ENCODE measurements at places on chromosomes 16 and 17. TPM values are rescaled to one million over a fixed set of nuclear protein-coding genes. Genes with fewer than 3 reads are reported as not detected.

DNA sequence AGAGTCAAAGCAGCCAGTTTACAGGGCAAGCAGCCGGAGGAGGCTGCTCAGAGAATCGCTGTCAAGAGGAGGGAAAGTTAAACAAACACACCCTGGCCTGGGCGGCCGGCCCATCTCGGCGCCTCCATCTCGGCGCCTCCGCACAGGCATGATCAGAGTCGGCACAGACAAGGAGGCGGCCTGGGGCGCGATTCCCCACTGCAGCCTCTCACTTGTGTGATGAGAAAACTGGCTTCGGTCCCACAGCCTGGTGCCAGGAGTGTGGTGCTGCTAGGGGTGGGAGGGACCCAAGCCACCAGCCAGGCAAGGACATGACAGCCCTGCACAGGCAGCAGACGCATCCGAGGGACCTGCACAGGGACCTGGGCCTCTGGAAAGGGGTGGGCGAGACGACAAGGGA is 17.7 kb downstream of the SLC38A10 start:
- no peak overlapping the region for H3K4me3 ChIP-seq
- DNase-seq: no peak
- no peaks in the 10 kb centered on the region for H3K27me3 ChIP-seq
- H3K27ac ChIP-seq: no peak overlapping the region
- peaks cover 20% of the 10 kb centered on the region for H3K36me3 ChIP-seq

Gene CDT1
- 1.0 TPM for polyA plus RNA-seq

Gene HAS3
- polyA plus RNA-seq: 143 TPM

DNA sequence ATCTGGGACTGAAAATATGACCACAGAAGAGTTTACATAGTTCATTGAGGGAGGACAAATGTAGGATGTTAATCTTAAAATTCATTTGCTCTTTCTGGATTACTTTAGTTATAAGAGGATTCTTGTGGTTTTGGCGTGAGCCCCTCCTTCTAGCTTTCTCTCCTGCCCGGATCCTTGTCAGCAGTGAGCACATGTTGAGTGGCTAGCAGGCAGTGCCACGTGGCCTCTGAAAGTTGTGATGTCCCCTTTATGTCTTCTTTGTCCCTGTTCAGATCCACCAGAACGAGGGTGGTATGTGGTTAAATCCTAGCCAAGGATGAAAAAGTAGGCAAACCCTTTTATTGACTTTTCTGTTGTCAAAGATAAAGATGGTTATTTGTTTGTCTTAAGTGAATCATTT is 83.8 kb downstream of the GNAO1 start:
- DNase-seq: no peak
- peaks cover 6% of the 10 kb centered on the region for H3K27me3 ChIP-seq
- no peaks in the 10 kb centered on the region for H3K36me3 ChIP-seq
- H3K4me3 ChIP-seq: no peak overlapping the region
- H3K27ac ChIP-seq: no peak overlapping the region

DNA sequence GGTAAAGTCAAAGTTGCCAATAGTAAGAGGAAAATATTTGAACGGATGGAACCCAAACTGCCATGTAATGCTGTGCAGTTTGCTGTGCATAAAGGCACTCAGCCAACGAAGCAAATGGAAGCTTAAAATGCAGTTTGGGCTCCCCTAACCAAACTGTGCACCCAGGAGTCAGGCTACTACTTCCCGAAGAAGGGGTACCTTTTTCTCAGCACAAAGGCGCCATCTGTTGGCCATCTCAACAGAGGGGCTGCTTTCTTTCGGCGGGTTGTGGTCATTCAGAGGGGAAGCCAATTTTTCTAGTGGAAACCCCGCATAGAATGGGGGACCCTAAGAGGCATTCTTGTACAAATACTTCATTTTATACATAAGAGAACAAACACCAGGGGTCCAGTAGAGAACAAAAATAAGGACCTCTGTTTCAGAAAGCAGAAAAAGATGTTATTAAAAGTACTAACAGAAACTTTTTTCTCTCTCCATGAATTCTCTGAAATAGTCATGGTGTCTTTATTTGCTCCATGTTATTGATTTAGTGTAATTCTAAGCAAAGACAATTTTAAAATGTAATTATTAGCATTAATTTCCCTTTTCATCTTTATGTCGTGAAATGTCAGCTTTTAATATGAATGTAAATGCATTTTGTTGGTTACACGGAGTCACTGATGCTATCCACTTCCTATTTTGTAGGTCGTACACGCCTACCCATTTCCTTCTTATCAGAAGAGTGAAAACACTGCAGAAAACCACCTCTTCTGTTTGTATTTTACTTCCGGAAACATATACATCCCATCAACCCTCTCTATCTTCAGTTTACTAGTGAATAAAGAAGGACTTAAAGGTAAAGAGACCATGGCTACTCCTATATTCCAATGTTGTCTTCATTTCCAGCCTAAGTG is 453.3 kb downstream of the KCNJ2 start:
- no peaks in the 10 kb centered on the region for H3K4me1 ChIP-seq
- no peak overlapping the region for H3K4me3 ChIP-seq
- H3K27me3 ChIP-seq: no peaks in the 10 kb centered on the region
- no peak for DNase-seq

GRCh38 chr17:34633760-34634159 is 54.4 kb downstream of the TMEM132E start:
- no peaks in the 10 kb centered on the region for H3K36me3 ChIP-seq
- H3K4me3 ChIP-seq: no peak overlapping the region
- peaks cover 26% of the 10 kb centered on the region for H3K27me3 ChIP-seq

Gene TSPAN10
- polyA plus RNA-seq: 1.3 TPM

DNA sequence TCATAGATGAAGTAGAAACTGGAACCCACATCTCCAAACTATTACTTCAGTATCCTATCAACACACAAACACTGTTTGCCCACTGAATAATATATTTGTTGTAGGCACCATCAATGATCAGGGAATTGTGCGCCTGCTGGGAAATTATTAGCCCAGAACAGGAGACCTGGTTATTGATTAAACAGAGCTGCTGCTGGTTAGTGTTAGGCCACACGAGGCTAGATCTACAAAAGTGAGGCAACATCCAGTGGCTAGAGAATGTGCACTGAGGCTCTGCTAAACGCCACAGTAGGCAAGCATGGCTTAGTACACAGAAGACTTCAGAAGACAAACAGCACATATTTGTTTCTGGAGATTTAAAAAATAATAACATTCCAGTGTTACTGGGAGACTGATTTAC is 11.0 kb downstream of the ABHD15 start:
- no peak for DNase-seq
- no peaks in the 10 kb centered on the region for H3K36me3 ChIP-seq
- no peaks in the 10 kb centered on the region for H3K4me1 ChIP-seq
- H3K27me3 ChIP-seq: no peaks in the 10 kb centered on the region
- no peak overlapping the region for H3K4me3 ChIP-seq
- no peak overlapping the region for H3K27ac ChIP-seq

DNA sequence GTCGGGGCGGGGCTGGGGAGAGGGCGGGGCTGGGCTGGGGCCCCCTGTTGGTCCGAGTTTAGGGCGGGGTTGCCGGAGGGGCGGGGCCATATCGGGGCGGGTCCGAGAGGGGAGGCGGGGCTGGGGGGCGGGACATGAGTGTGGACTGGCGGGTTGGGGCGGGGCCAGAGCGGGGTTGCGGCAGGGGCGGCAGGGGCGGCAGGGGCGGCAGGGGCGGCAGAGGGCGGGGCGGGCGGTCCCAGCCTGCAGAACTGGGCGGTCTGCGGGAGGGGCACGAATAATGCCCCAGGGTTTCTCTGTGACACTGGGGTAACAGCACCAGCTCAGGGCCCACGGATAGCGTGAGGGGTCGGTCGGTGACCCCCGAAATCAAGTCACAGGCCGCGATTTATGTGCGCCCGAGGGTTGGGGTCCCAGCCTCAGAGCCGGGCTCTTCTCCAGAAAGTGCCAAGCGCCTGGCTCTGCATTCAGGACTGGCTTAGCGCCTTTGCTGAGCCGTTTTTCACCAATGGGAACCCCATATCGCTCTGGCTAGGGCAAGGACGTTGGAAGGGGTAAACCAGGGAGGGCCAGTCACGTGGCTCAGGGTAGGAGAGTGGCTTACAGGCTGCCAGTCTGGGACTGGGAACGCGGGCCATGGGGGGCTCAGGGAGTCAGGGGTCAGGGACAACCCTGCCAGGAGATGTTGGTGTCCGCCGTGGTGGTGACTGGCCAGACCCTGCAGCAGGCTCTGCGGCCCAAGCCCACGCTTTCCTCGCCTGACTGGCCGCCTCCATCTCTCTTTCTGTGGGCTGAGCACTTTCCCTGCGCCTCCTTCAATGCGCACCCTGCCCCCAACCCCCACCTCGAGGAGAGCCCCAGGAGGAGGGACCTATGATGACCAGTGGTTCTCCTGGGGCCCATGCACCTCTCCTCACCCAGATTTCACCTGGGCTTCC is 1.2 kb upstream of the METTL26 start:
- DNase-seq: peak; percentile 60

Gene CA5A
- not detected for polyA plus RNA-seq

- H3K36me3 ChIP-seq: no peaks in the 10 kb centered on the region
- H3K27ac ChIP-seq: peak overlapping the region; percentile 90
- peak overlapping the region; percentile 27 for H3K4me3 ChIP-seq
Observed at GRCh38 chr17:8192070-8192815, 2.3 kb upstream of the BORCS6 start.

- no peaks in the 10 kb centered on the region for H3K36me3 ChIP-seq
- no peaks in the 10 kb centered on the region for H3K27me3 ChIP-seq
- H3K27ac ChIP-seq: no peak overlapping the region
- no peaks in the 10 kb centered on the region for H3K4me1 ChIP-seq
Observed at GRCh38 chr17:61827649-61828395, 35.5 kb downstream of the BRIP1 start.

DNA sequence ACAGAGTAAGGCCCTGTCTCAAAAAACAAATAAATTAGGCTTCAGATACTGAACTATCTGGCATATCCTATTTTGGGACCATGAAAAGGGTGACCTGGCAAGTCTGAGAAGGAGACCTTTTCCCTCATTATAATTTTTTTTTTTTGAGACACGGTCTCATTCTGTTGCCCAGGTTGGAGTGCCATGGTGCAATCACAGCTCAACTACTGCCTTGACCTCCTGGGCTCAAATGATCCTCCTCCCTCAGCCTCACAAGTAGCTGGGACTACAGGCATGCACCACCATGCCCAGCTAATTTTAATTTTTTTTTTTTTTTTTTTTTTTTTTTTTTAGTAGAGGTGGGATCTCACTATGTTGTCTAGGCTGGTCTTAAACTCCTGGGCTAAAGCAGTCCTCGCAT is 37.3 kb downstream of the PLCG2 start:
- H3K4me1 ChIP-seq: no peaks in the 10 kb centered on the region
- H3K27ac ChIP-seq: no peak overlapping the region
- no peak for DNase-seq
- no peaks in the 10 kb centered on the region for H3K36me3 ChIP-seq
- no peak overlapping the region for H3K4me3 ChIP-seq
- H3K27me3 ChIP-seq: no peaks in the 10 kb centered on the region

- H3K27ac ChIP-seq: no peak overlapping the region
- no peak for DNase-seq
- no peak overlapping the region for H3K4me3 ChIP-seq
- H3K4me1 ChIP-seq: no peaks in the 10 kb centered on the region
Observed at GRCh38 chr17:47414612-47415011, 90.9 kb downstream of the EFCAB13 start.

DNA sequence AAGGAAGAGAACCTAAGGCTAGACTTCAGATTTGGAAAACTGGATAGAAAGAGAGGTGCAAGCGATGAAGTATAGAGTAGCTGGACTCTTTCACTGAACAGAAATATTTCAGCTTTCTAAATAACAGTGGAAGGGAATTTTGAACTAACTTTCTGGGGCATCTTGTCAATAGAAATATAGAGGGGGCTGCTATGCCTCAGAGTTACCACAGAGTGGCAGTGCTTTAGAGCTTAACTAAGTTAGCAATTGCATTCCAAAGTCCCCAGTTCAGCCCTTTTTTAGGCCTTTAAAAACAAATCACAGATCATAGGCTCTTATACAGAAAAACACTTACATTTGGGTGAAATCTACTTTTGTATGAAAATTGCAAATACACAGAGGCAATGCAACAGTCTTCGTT is 154.2 kb upstream of the CDH8 start:
- H3K36me3 ChIP-seq: no peaks in the 10 kb centered on the region
- H3K4me3 ChIP-seq: no peak overlapping the region
- DNase-seq: no peak
- H3K27me3 ChIP-seq: no peaks in the 10 kb centered on the region
- no peaks in the 10 kb centered on the region for H3K4me1 ChIP-seq
- H3K27ac ChIP-seq: no peak overlapping the region

DNA sequence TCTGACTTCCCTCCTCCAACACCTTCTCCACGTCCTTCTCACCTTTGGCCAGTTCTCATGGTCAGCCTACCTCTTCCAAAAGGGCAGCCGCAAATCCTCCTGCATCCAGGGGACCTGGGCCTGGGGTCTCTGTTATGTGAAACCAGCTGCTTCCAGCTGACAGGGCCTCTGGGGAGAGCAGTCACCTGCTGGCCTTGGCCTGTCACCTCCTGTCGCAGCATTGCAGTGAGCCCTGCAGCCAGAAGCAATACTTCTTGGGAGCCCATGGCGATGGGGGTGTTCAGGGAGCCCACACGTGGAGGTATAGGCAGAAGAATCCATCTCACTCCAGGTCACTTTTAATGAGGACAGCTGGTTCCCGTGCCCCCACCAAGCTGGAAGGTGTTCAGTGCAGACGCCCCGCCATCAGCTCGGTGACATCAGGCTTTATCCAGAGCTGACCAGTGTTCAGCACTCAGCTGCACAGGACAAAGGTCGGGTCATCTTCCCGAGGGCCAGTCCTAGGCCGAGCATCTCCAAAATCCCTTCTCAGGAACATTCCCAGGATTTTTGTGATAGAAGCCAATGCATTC is 1.7 kb upstream of the SLC47A2 start:
- no peaks in the 10 kb centered on the region for H3K27me3 ChIP-seq
- H3K4me1 ChIP-seq: peaks cover 40% of the 10 kb centered on the region
- H3K27ac ChIP-seq: no peak overlapping the region
- no peak overlapping the region for H3K4me3 ChIP-seq

- H3K4me1 ChIP-seq: no peaks in the 10 kb centered on the region
- peaks cover 48% of the 10 kb centered on the region for H3K27me3 ChIP-seq
- no peaks in the 10 kb centered on the region for H3K36me3 ChIP-seq
- H3K4me3 ChIP-seq: no peak overlapping the region
- no peak for DNase-seq
- no peak overlapping the region for H3K27ac ChIP-seq
Observed at GRCh38 chr17:43979011-43979410, 25.3 kb upstream of the PYY start.

- no peaks in the 10 kb centered on the region for H3K27me3 ChIP-seq
- H3K27ac ChIP-seq: peak within 1 kb of the TSS; percentile 77
- no peaks in the 10 kb centered on the region for H3K36me3 ChIP-seq
- H3K4me1 ChIP-seq: peaks cover 58% of the 10 kb centered on the region
- peak within 1 kb of the TSS; percentile 89 for H3K4me3 ChIP-seq
Observed at GRCh38 chr16:57802341-57803133, at the start of gene KIFC3. KIFC3 (minus strand) TSS chr16:57802491; CDS start chr16:57798243, 4,248 bp downstream.

GRCh38 chr16:19210280-19210924 is 42.4 kb downstream of the SYT17 start:
- no peaks in the 10 kb centered on the region for H3K36me3 ChIP-seq
- H3K4me1 ChIP-seq: no peaks in the 10 kb centered on the region
- H3K27ac ChIP-seq: no peak overlapping the region
- H3K4me3 ChIP-seq: no peak overlapping the region

All from keratinocyte (primary cell).